Ovary (tissue), 10 donors: ENCODE measurements at places on chromosomes 3 and 15. TPM values are rescaled to one million over a fixed set of nuclear protein-coding genes. Genes with fewer than 3 reads are reported as not detected.

Gene RNF168
- 24.6 TPM for total RNA-seq

GRCh38 chr3:143239031-143239430 is 119.5 kb downstream of the CHST2 start:
- no peak overlapping the region for H3K27ac ChIP-seq
- H3K4me1 ChIP-seq, result peaks cover 10% of the 10 kb centered on the region
- no peaks in the 10 kb centered on the region for H3K36me3 ChIP-seq
- H3K4me3 ChIP-seq, result no peak overlapping the region

- H3K4me1 ChIP-seq, result no peaks in the 10 kb centered on the region
- DNase-seq, result no peak
- no peaks in the 10 kb centered on the region for H3K27me3 ChIP-seq
- no peaks in the 10 kb centered on the region for H3K36me3 ChIP-seq
Measured at GRCh38 chr3:55097441-55097840, 169.6 kb upstream of the LRTM1 start.

- H3K36me3 ChIP-seq, result no peaks in the 10 kb centered on the region
- H3K27me3 ChIP-seq, result no peaks in the 10 kb centered on the region
- DNase-seq, result no peak
- H3K4me3 ChIP-seq, result no peak overlapping the region
Measured at GRCh38 chr3:154285221-154285620, 39.1 kb downstream of the DHX36 start.

Gene SNX33
- total RNA-seq, result 37.3 TPM

Gene JMJD7
- total RNA-seq, result 19.8 TPM

DNA sequence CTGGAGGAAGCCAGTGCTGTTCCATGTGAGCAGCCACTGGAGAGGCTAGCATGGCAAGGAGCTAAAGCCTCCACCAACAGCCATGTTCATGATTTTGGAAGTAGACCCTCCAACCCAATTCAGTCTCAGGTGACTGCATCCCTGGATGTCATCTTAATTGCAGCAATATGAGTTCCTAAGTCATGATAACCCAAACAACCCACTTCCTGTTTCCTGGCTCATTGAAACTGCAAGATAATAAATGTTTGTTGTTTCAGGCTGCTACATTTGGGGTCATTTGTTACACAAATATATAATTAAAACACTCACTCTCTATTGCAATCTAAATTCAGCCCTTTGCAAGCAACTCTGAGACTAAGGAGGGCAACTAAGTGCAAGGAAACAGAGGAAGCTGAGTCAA is 62.4 kb upstream of the SLC24A5 start:
- H3K27ac ChIP-seq, result no peak overlapping the region
- no peak for DNase-seq
- no peaks in the 10 kb centered on the region for H3K36me3 ChIP-seq
- no peaks in the 10 kb centered on the region for H3K27me3 ChIP-seq

DNA sequence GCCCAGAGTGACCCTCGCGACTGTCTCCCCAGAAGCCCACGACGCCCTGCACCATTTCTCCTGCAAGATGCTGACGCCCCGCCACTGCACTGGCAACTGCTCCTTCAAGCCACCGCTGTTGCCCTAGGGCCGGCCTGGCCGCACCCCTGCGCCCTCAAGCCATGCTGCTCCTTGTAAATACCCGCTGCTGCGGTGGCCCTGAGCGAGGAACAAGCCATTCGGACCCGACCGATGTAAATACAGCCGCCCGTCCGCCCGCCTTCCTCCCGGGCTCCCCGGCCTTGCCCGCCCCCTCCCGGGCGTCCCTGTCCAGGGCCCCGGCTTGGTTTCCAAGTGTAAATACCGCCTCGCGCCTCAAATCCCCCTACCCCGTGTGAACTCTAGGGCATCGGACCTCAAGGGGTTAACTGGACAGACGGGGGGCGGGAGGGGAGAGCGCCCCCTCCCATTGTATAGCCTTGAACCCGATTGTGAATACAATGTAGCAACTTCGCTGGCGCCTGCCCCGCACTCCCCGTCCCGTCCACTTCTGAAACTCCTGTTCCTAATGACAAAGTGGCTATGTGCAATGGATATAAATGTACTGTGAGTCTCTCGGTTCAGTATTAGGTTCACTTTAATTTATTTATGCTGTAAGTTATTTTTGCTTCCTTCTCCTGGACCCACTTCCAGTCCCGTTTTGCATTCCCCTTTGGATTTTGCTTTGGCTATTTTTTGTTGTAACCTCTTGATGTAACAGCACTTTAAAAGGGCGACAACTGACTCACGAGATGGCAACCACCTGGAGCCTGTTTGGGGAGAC is 5.9 kb downstream of the RNU6-1 start:
- H3K27me3 ChIP-seq, result peaks cover 12% of the 10 kb centered on the region
- DNase-seq, result no peak
- no peak overlapping the region for H3K27ac ChIP-seq
- no peaks in the 10 kb centered on the region for H3K36me3 ChIP-seq

DNA sequence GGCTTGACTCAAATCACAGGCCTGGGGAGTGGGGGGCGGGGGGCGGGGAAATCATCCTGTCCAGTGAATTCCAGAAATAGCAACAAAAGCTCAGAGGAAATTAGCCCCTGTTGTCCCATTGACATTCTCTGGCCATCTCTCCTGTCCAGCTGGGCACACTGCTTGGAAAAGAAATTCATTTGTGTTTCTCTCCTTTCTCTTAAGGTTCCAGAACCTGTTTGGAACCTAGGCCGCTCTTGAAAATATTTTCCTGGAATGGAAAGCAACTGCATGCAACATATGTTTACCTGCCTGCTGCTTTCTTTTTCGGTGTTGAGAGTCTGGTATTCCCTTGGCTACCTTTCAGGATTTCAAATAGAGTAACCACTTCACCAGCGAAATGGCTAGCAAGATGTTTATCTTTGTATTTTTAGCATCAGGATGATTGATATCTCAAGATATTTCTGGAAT is 169.0 kb downstream of the GHSR start:
- no peaks in the 10 kb centered on the region for H3K27me3 ChIP-seq
- DNase-seq, result no peak
- no peak overlapping the region for H3K27ac ChIP-seq
- H3K4me3 ChIP-seq, result no peak overlapping the region
- H3K36me3 ChIP-seq, result no peaks in the 10 kb centered on the region

DNA sequence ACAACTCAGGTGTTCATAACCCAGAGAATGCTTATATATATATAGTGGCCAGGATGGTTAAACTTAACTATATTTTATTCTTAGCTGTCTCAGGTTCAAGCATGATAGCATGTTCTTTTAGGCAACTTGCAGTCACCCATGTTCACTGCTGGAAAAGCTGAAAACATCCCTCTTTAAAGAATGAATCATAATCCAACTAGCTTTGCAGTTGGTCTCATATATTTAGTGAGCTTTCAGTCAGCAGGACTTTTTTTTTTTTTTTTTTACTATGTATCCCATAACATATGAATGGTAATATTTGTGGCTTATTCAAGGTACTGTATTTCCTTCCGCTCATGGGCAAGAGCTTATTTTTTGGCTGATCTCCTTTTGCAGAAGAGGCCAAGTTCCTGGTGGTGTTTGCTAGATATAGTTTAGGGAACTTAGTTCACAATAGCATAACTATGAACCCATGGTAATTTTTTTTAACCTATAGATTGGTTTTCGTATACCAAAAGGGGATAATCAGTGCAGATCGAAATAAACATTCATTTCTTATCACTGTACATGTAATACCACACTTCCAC is 77.6 kb downstream of the CMSS1 start:
- H3K27ac ChIP-seq, result no peak overlapping the region
- no peaks in the 10 kb centered on the region for H3K36me3 ChIP-seq
- no peak for DNase-seq
- H3K4me1 ChIP-seq, result no peaks in the 10 kb centered on the region
- H3K27me3 ChIP-seq, result no peaks in the 10 kb centered on the region

DNA sequence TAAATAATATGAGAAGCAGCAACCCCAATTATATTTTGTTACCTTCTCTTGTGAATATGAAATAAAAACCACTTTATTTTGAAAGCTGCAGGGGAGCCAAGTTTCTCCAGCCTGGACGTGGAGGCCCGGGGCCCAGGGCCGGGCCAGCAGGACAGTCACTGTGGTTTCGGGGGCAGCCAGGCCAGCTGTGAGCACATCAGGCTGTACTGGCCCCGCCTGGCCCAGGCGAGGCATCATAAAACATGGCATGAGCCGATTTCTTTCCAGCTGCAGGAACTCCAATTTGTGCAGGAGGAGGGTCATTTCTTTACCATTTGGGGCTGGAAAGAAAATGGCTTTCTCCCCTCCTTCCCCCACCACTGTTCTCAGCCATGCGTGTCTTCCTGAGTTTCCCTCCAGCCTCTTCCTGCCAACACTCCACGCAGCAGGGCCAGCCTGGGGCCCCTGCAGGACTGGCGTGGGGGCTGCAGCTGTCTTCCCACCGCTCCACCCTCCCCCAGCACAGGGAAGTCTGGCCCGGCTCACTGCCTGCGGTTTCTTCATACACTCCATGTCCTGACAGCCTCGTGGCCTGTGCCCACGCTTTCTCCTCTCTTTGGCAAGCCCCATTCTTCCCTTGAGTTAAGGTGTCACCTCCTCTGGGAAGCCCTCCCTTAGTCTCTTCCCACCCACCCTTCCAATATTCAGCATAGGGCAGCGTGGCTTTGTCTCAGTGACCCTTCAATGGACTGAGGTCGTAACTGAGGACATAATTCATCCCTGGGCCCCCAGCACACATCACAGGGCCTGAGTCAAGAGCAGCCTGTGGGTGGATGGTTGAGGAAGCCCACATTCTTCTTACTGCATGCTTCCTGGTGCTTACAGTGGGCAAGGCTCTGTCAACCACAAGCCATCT is 135.8 kb downstream of the CHSY1 start:
- no peak overlapping the region for H3K27ac ChIP-seq
- H3K27me3 ChIP-seq, result no peaks in the 10 kb centered on the region
- peak; percentile 57 for DNase-seq
- no peaks in the 10 kb centered on the region for H3K36me3 ChIP-seq
- H3K4me3 ChIP-seq, result no peak overlapping the region
- H3K4me1 ChIP-seq, result peaks cover 2% of the 10 kb centered on the region

GRCh38 chr15:48939648-48940047 is 24.1 kb downstream of the SHC4 start:
- no peak overlapping the region for H3K27ac ChIP-seq
- H3K4me1 ChIP-seq, result no peaks in the 10 kb centered on the region
- no peak for DNase-seq
- H3K36me3 ChIP-seq, result no peaks in the 10 kb centered on the region
- no peak overlapping the region for H3K4me3 ChIP-seq

GRCh38 chr3:8593021-8593827 is 51.4 kb downstream of the SSUH2 start:
- H3K27ac ChIP-seq, result no peak overlapping the region
- H3K27me3 ChIP-seq, result no peaks in the 10 kb centered on the region
- no peak overlapping the region for H3K4me3 ChIP-seq
- H3K4me1 ChIP-seq, result peaks cover 6% of the 10 kb centered on the region
- H3K36me3 ChIP-seq, result no peaks in the 10 kb centered on the region
- no peak for DNase-seq

GRCh38 chr3:195809796-195810454 is 1.8 kb downstream of the MUC4 start:
- no peaks in the 10 kb centered on the region for H3K4me1 ChIP-seq
- no peak for DNase-seq
- H3K36me3 ChIP-seq, result no peaks in the 10 kb centered on the region
- H3K27me3 ChIP-seq, result no peaks in the 10 kb centered on the region

GRCh38 chr3:148820361-148821245 is 7.0 kb upstream of the CPB1 start:
- no peak for DNase-seq
- no peak overlapping the region for H3K4me3 ChIP-seq
- H3K4me1 ChIP-seq, result no peaks in the 10 kb centered on the region
- no peak overlapping the region for H3K27ac ChIP-seq

- no peaks in the 10 kb centered on the region for H3K36me3 ChIP-seq
- H3K4me1 ChIP-seq, result peaks cover 1% of the 10 kb centered on the region
- DNase-seq, result no peak
Measured at GRCh38 chr3:142027735-142028134, 121.6 kb downstream of the TFDP2 start.

Gene NEK11
- 8.9 TPM for total RNA-seq

Gene TMCO5A
- total RNA-seq, result not detected

Gene PLSCR5
- total RNA-seq, result not detected

Gene PRSS50
- total RNA-seq, result 0.12 TPM

Gene STOML1
- 14.7 TPM for total RNA-seq

GRCh38 chr3:38349684-38350359 is 3.2 kb downstream of the XYLB start:
- no peak overlapping the region for H3K27ac ChIP-seq
- no peaks in the 10 kb centered on the region for H3K36me3 ChIP-seq
- H3K4me3 ChIP-seq, result no peak overlapping the region
- H3K4me1 ChIP-seq, result peaks cover 6% of the 10 kb centered on the region

Gene MUC13
- total RNA-seq, result 0.23 TPM

DNA sequence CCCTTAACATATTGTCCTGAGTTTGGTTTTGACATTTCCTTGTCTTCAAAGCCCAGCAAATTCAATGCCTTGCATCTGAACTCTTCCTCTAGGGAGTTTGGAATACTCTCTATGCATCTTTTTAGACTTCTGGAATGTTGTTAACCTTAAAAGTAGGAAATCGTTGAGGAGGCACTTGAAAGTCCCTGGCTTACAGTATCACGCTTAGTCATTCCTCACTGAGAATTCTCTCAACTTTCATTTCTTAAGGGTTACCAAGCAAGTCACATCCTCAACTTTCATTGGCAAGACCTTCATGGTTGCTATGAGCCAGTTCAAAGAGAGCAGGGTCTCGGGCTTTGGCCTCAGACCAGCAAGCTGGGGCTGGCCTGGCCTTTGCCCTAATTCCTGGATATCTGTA is 89.9 kb downstream of the ASB7 start:
- peaks cover 15% of the 10 kb centered on the region for H3K4me1 ChIP-seq
- no peaks in the 10 kb centered on the region for H3K27me3 ChIP-seq
- H3K27ac ChIP-seq, result no peak overlapping the region

DNA sequence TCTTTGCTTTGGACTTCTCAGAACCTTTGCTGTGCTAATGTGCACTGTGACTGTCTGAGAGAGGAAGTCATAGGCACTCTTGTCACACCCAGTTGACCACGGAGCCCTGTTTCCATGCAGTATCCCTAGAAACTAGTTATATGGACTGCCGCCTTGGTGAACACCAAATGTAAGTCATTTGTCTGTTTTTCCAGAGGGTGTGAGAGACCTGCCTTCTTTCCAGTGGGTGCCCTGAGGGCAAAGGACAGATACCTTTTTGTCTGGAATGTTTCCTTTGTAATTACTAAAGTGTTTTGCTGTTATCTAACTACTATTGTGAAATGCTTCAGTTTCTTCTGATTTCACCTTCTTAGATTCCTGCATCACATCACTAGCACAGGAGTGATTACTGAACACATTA is 91.8 kb downstream of the LARS2 start:
- H3K36me3 ChIP-seq, result no peaks in the 10 kb centered on the region
- no peaks in the 10 kb centered on the region for H3K4me1 ChIP-seq
- H3K27ac ChIP-seq, result no peak overlapping the region
- no peaks in the 10 kb centered on the region for H3K27me3 ChIP-seq

GRCh38 chr3:84680700-84681099 is 278.1 kb upstream of the CADM2 start:
- no peak overlapping the region for H3K4me3 ChIP-seq
- H3K27ac ChIP-seq, result no peak overlapping the region
- H3K36me3 ChIP-seq, result no peaks in the 10 kb centered on the region

- H3K36me3 ChIP-seq, result no peaks in the 10 kb centered on the region
- no peaks in the 10 kb centered on the region for H3K4me1 ChIP-seq
- no peaks in the 10 kb centered on the region for H3K27me3 ChIP-seq
- no peak overlapping the region for H3K27ac ChIP-seq
Measured at GRCh38 chr3:120625159-120625586, 29.0 kb downstream of the NDUFB4 start.
